Activated CD4-positive, alpha-beta memory T cell treated with anti-CD3 and anti-CD28 coated beads, Interleukin-2, amount 10 ng/mL, durations not matched to agents 7 days and 5 days (primary cell): ENCODE measurements at places on chromosomes 4 and X. TPM values are rescaled to one million over a fixed set of nuclear protein-coding genes. Genes with fewer than 3 reads are reported as not detected.

MAGEB17 gene
- not detected for total RNA-seq

TLL1 gene
- not detected for total RNA-seq

VEGFC gene
- not detected for total RNA-seq

RPA4 gene
- total RNA-seq = 0.73 TPM

COL4A5 gene
- total RNA-seq = not detected

- no peak overlapping the region for H3K27ac ChIP-seq
- no peaks in the 10 kb centered on the region for H3K4me1 ChIP-seq
- no peaks in the 10 kb centered on the region for H3K27me3 ChIP-seq
- H3K4me3 ChIP-seq = no peak overlapping the region
- no peaks in the 10 kb centered on the region for H3K36me3 ChIP-seq
- DNase-seq = no peak
Observed at GRCh38 chr4:127001933-127002332, 630.8 kb upstream of the INTU start.

DNA sequence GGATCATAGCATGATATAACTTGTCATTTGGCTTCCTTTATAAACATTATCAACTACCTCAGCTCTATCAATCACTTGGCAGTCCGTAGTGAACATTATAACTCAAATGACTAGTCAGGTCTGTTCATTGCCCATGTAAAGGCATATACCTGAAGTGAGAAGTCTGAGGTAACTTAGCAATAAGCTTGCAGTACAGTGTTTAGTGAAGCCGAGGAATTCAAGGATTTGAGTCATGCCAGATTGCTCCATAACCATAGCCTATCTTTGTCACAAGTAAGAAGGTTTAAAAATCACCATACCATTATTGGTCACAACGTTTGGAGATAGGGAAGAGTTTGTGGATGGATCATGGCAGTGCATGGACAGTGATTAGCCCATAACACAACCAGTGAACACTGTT is 41.6 kb downstream of the AR start:
- no peaks in the 10 kb centered on the region for H3K4me1 ChIP-seq
- H3K27ac ChIP-seq = no peak overlapping the region
- no peaks in the 10 kb centered on the region for H3K36me3 ChIP-seq
- no peak for DNase-seq
- H3K27me3 ChIP-seq = no peaks in the 10 kb centered on the region

- peaks cover 10% of the 10 kb centered on the region for H3K4me1 ChIP-seq
- DNase-seq = peak; percentile 85
- H3K36me3 ChIP-seq = no peaks in the 10 kb centered on the region
Observed at GRCh38 chrX:43654431-43655150, 1.5 kb upstream of the MAOA start.

- H3K27me3 ChIP-seq = peaks cover 8% of the 10 kb centered on the region
- no peak overlapping the region for H3K4me3 ChIP-seq
- H3K27ac ChIP-seq = no peak overlapping the region
- no peaks in the 10 kb centered on the region for H3K36me3 ChIP-seq
Observed at GRCh38 chr4:41189076-41189475, 25.3 kb downstream of the APBB2 start.

GRCh38 chr4:108272046-108272445 is 103.3 kb upstream of the LEF1 start:
- no peaks in the 10 kb centered on the region for H3K36me3 ChIP-seq
- no peaks in the 10 kb centered on the region for H3K4me1 ChIP-seq
- DNase-seq = no peak

GRCh38 chr4:38768968-38769394 is 13.8 kb downstream of the TLR10 start:
- H3K27ac ChIP-seq = no peak overlapping the region
- H3K27me3 ChIP-seq = peaks cover 19% of the 10 kb centered on the region

DNA sequence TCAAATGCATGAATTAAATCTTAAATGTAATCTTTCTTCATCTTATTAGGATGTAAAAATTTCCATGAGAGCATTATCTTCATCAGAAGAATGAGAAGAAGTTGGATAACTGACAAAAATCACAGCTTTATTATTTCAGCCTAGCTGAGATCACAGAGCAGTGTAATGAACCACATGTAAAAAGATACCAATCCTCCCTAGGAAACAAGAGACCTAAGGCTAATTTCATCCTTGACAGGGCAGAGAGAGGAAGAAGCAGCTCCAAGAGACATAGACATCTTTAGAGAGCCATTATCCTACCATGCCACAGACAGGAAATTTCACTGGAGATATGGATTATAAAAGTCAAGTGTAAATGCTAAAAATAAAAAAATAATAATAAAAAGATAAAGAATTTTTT is 40.9 kb upstream of the IL15 start:
- H3K4me1 ChIP-seq = no peaks in the 10 kb centered on the region
- no peaks in the 10 kb centered on the region for H3K36me3 ChIP-seq

DNA sequence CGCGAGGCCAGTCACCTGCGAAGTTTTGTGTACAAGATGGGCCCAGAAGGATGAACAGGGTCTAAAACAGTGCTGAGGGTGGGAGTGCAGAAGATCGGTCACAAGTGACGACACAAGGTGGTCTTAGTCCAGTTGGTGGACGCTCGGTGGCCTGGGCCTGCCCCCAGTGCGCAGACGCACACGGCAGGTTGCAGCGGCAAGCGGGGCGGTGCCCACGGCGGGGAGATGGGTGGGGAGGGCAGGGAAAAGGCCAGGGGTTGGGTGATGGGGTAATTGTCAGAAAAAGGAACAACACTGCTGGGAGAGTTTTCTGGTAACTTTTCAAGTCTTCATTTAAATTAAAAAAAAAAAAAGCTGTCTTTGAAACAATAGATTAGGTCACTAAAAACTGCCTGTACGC is 1.0 kb upstream of the PRDX4 start:
- H3K36me3 ChIP-seq = peaks cover 3% of the 10 kb centered on the region
- no peak overlapping the region for H3K27ac ChIP-seq
- H3K27me3 ChIP-seq = no peaks in the 10 kb centered on the region

- no peak overlapping the region for H3K4me3 ChIP-seq
- H3K27ac ChIP-seq = no peak overlapping the region
- H3K27me3 ChIP-seq = peaks cover 2% of the 10 kb centered on the region
- DNase-seq = no peak
- no peaks in the 10 kb centered on the region for H3K36me3 ChIP-seq
Observed at GRCh38 chrX:20488473-20488872, 221.8 kb upstream of the RPS6KA3 start.

GRCh38 chr4:77232653-77233052 is 75.6 kb downstream of the CCNG2 start:
- H3K27ac ChIP-seq = no peak overlapping the region
- H3K4me3 ChIP-seq = no peak overlapping the region
- no peaks in the 10 kb centered on the region for H3K36me3 ChIP-seq
- DNase-seq = no peak
- peaks cover 9% of the 10 kb centered on the region for H3K27me3 ChIP-seq

DNA sequence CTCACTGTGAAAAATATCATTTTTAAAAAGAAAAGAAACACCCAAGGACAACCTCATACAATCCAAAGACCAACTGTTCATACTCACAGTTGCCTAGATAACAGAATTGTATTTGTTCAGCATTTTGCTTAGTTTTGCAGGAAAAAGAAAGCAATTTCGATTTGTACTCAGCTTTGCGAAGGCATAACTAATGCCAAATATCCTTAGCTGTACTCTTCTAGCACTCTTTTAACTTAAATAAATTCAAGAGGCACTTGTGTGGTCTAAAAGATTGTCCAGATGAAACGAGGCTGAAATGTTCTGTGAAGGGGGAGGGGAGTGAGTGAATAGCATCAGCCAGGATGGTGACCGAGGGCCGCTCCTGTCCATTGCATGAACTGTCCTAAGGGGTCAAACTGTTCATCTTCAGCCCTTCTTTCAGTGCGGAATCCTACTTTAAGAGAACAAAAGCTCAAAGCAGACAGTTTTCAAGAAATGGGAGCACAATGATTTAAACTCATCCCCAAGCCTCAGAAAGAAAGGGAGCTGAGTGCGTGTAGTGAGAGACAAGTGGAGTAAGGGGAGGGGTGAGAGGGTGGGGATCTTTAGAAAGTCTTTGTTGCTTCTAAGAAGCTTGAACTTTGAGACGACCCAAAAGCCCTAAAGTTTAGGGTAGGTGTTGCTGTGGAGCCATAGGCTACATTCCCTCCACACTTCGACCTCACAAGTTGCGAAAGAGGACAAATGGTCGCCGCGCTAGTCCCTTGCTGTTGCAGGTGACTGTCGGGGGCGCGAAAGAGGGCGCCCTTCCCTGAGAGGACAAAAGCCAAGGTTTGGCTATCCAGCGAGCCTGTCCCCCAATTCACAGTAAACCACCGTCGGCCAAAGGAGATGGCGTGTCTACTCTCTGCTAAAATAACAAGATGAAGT is 4.0 kb upstream of the NEUROG2 start:
- DNase-seq = no peak
- peak overlapping the region; percentile 17 for H3K4me3 ChIP-seq
- peaks cover 65% of the 10 kb centered on the region for H3K4me1 ChIP-seq
- H3K36me3 ChIP-seq = no peaks in the 10 kb centered on the region

DNA sequence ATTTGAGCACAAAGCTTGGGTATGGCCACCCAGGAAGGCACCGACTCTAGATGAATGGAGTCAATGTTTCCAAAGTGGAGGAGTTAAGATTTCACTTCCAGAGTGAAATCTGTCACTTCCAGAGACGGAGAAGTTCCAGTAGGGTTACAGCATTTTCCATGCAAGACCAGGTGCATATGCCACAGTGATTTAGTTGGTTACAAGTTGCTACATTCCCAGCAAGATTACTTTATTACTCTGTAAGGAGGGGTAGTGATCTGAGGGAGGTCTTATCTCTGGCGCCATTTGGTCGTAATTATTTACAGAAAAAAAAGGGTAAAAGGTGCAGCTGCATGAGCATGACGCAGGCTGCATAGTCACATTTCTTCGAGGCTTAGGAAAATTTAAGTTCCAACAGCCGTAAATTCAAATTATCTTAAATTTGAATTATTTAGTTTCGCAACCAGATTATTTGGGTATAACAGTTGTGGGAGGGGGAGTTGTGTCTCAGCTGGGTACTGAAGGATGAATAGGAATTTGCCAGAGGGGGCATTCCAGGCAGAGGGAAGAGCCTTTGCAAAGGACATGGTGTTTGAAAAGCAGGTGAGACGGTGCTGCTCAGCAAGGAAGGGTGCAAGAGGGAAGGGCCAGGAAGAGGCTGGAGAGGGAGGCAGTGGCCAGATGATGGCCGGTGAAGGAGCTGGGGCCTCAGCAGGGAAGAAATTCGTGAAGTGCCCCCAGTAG is 17.4 kb upstream of the AFAP1 start:
- H3K27ac ChIP-seq = no peak overlapping the region
- H3K27me3 ChIP-seq = no peaks in the 10 kb centered on the region
- H3K36me3 ChIP-seq = no peaks in the 10 kb centered on the region
- no peak for DNase-seq

DNA sequence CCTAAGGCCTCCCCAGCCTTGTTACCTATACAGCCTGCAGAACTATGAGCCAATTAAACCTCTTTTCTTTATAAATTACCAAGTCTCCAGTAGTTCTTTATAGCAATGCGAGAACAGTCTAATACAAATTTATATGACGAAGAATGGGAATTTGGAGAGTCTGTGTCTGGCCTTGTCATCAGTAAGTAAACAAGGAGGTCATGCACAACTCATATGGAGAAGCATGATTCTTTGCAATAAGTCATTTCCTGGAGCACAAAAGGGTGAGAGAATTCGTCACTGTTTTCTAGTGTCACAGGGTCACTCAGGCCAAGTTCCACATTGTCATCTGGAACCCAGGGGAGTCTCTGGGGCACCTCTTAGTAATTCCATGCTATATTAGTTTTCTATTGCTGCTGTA is 49.0 kb upstream of the HS6ST2 start:
- H3K4me3 ChIP-seq = no peak overlapping the region
- H3K36me3 ChIP-seq = no peaks in the 10 kb centered on the region
- H3K27me3 ChIP-seq = no peaks in the 10 kb centered on the region
- no peak for DNase-seq
- H3K4me1 ChIP-seq = no peaks in the 10 kb centered on the region

GRCh38 chr4:38452009-38452408 is 212.0 kb upstream of the KLF3 start:
- H3K4me1 ChIP-seq = peaks cover 37% of the 10 kb centered on the region
- peaks cover 7% of the 10 kb centered on the region for H3K36me3 ChIP-seq
- no peak for DNase-seq
- peaks cover 15% of the 10 kb centered on the region for H3K27me3 ChIP-seq

- H3K27me3 ChIP-seq = peaks cover 3% of the 10 kb centered on the region
- H3K4me3 ChIP-seq = no peak overlapping the region
- no peak overlapping the region for H3K27ac ChIP-seq
- H3K36me3 ChIP-seq = no peaks in the 10 kb centered on the region
- no peaks in the 10 kb centered on the region for H3K4me1 ChIP-seq
Observed at GRCh38 chr4:7210824-7211223, 18.5 kb downstream of the SORCS2 start.

GRCh38 chr4:47907089-47907646 is 7.2 kb downstream of the NFXL1 start:
- peaks cover 17% of the 10 kb centered on the region for H3K4me1 ChIP-seq
- DNase-seq = no peak
- no peak overlapping the region for H3K4me3 ChIP-seq
- no peaks in the 10 kb centered on the region for H3K27me3 ChIP-seq

DNA sequence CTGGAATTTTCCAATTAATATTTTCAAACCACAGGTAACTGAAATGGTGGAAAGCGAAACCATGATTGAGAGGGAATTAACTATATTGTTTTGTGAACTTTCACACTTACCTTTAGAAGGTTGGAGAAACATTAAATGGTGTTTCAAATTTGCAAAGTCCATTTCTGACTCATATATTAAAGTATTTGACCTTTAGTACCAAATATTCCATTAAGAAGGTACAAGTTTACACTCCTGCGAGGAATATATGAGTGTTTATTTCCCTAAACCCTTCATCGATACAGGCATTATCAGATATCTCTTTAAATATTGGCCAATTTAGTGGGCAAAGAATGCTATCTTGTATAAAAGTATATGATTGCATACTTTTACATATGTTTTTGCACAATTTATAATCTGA is 44.1 kb upstream of the NPNT start:
- H3K4me1 ChIP-seq = no peaks in the 10 kb centered on the region
- H3K27me3 ChIP-seq = no peaks in the 10 kb centered on the region
- no peak overlapping the region for H3K4me3 ChIP-seq
- no peak for DNase-seq
- H3K36me3 ChIP-seq = no peaks in the 10 kb centered on the region

- H3K4me3 ChIP-seq = no peak overlapping the region
- H3K36me3 ChIP-seq = peaks cover 7% of the 10 kb centered on the region
- no peaks in the 10 kb centered on the region for H3K27me3 ChIP-seq
- no peak overlapping the region for H3K27ac ChIP-seq
- DNase-seq = no peak
- H3K4me1 ChIP-seq = peaks cover 28% of the 10 kb centered on the region
Observed at GRCh38 chrX:110089656-110090403, 86.9 kb downstream of the TMEM164 start.

GRCh38 chr4:94676970-94677369 is 80.8 kb upstream of the BMPR1B start:
- no peak overlapping the region for H3K4me3 ChIP-seq
- DNase-seq = no peak
- no peaks in the 10 kb centered on the region for H3K4me1 ChIP-seq
- no peak overlapping the region for H3K27ac ChIP-seq
- peaks cover 4% of the 10 kb centered on the region for H3K27me3 ChIP-seq
- no peaks in the 10 kb centered on the region for H3K36me3 ChIP-seq

GRCh38 chr4:80098635-80099034 is 25.6 kb upstream of the ANTXR2 start:
- H3K4me3 ChIP-seq = no peak overlapping the region
- H3K36me3 ChIP-seq = peaks cover 4% of the 10 kb centered on the region
- H3K27me3 ChIP-seq = peaks cover 8% of the 10 kb centered on the region

GRCh38 chr4:25783943-25784342 is 78.8 kb downstream of the SEL1L3 start:
- H3K27me3 ChIP-seq = no peaks in the 10 kb centered on the region
- no peak overlapping the region for H3K4me3 ChIP-seq
- no peak overlapping the region for H3K27ac ChIP-seq
- no peak for DNase-seq
